ENCODE measurements at places on chromosomes 7 and 10. TPM values are rescaled to one million over a fixed set of nuclear protein-coding genes. Genes with fewer than 3 reads are reported as not detected.

DNA sequence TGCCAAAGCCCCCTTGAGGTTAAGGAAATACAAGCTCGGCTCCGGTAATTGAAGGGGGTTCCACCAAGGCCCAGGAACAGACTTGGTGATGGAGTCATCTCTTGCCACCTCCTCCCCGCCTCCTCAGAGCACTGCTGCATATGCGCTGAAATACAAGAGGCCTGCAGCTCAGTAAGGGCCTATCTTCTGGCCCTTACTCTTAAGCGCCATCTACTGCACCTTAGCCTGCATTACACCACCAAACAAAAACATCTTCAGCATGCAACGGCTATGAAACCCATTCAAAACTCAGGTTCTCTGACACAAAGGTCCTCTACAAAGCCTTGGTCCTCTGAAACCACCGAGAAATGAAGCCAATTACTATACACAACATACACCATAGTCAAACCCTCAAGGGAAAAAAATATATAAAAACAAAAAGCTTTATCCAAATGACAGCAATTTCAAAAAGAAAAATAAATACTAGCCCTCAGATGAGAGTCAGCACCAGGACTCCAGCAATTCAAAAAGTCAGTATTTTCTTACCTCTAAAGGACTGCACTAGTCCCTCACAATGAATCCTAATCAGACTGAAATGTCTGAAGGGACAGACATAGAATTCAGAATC is 176.8 kb upstream of the TBX20 start:
- no peaks in the 10 kb centered on the region for H3K36me3 ChIP-seq
- H3K4me1 ChIP-seq: no peaks in the 10 kb centered on the region
- peaks cover 4% of the 10 kb centered on the region for H3K27me3 ChIP-seq
- H3K27ac ChIP-seq: no peak overlapping the region
- no peak overlapping the region for H3K4me3 ChIP-seq

Gene UPK3BL1
- total RNA-seq: 39.8 TPM

DNA sequence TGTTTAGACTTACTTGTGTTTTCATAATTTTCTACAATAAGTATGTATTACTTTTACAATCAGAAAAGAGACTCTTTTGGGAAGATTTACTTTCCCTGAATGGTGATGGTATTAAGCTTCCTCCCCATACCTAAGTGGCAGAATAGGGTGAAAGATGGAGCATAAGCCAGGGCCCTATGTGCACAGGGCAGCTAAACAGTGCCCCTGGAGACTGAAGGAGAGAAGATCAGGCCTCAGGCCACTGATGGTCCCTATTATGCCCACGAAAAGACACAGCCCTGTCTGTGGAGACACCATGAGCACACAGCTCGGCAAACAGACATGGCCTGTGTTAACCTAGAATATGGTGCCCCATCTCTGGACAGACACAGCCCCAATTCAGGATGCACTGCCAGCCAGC is 139.4 kb downstream of the OAT start:
- no peak overlapping the region for H3K27ac ChIP-seq
- no peak overlapping the region for H3K4me3 ChIP-seq
- no peak for DNase-seq
- no peaks in the 10 kb centered on the region for H3K36me3 ChIP-seq

DNA sequence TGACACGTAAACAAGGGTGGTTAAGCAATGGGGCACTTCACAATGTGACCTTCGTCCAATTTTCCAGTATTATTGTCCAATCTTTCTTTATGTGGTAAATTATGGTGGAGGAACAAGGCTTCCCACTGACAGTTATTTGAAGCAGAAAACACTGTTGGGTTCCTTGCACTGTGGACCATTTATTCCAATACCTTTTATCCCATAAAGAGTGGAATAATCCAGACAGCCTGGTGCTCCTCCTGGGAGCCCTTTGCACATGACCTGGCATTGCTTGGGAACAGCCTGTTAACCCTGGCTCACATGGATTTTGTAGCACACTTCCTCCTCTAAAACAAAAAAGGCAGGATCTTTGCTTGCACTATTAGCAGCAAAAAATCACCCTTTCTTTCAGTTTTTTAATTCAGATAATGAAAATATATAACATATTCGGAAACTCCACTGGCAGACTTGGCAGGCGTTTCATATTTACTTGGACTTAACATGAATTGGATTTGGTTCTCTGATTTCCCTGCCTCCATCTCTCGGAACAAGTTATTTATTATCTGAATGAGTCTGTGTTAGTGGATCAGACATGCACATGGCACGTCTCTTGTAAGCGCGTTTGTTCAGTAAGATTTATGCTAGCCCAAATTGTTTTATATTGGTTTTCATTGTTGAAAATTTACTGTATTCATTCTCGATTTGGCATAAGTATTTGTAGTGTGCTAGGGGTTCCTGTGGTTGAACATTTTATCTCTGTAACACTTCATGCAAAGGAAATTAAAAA is 59.3 kb downstream of the BMPER start:
- H3K27ac ChIP-seq: no peak overlapping the region
- no peaks in the 10 kb centered on the region for H3K4me1 ChIP-seq
- DNase-seq: no peak
- H3K36me3 ChIP-seq: no peaks in the 10 kb centered on the region
- H3K4me3 ChIP-seq: no peak overlapping the region

- peak; percentile 48 for DNase-seq
- peak overlapping the region; percentile 84 for H3K4me3 ChIP-seq
- H3K27ac ChIP-seq: peak overlapping the region; percentile 89
- H3K27me3 ChIP-seq: no peaks in the 10 kb centered on the region
- H3K36me3 ChIP-seq: peaks cover 9% of the 10 kb centered on the region
- peaks cover 45% of the 10 kb centered on the region for H3K4me1 ChIP-seq
Measured at GRCh38 chr10:73413108-73413527, 740 bp downstream of the ANXA7 start.

Gene CEP55
- 29.6 TPM for total RNA-seq

DNA sequence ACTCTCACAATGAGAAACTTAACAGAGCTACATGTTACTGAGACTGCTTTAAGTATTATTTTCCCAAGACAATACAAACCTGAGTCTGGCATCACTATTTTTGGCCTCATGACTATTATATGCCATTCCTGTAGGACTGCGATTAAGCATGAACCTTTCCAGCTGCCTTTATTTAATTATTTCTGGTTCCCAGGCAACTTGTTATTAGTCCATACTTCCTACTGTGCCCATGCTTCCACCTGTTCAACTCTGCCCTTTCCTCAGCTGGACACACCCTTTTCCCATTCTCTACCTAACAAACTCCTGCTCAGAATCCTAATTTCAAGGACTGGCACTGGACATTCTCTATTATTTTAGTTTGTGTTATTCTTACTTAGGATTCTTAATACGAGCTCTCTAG is 8.1 kb upstream of the CROT start:
- H3K27me3 ChIP-seq: no peaks in the 10 kb centered on the region
- no peak for DNase-seq
- no peaks in the 10 kb centered on the region for H3K36me3 ChIP-seq
- no peak overlapping the region for H3K4me3 ChIP-seq

- no peak overlapping the region for H3K27ac ChIP-seq
- no peaks in the 10 kb centered on the region for H3K4me1 ChIP-seq
- no peak overlapping the region for H3K4me3 ChIP-seq
Measured at GRCh38 chr7:66970310-66970709, 25.1 kb downstream of the SBDS start.

- no peaks in the 10 kb centered on the region for H3K36me3 ChIP-seq
- peak; percentile 49 for DNase-seq
- H3K4me1 ChIP-seq: peaks cover 32% of the 10 kb centered on the region
- H3K27ac ChIP-seq: no peak overlapping the region
- H3K27me3 ChIP-seq: no peaks in the 10 kb centered on the region
Measured at GRCh38 chr7:117127585-117128168, 174.4 kb downstream of the ST7 start.

DNA sequence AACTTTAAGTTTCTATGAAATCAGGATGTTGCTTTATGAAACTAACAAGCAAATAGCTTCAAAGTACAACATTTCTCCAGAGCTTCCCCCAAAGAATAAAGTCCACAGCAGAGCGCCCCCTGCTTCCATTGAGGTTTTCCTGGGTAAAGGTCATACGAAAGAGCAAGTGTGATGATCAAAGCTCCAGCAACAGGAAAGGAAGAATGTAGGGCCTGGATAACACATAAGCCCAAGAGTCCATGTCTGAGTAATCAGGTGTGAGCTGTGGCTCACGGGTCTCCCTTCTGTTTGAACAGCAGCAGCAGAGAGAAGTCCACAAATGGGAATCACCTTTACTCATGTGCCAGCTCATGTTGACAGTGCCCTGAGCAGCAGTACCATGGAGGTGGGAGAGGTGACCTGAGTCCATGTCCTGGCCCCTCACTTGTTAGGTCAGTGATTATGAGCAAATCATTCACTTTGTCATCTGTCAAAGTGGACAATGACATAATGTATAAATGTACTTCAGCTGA is 50.5 kb downstream of the MRPL32 start:
- no peak for DNase-seq
- no peak overlapping the region for H3K27ac ChIP-seq
- H3K27me3 ChIP-seq: peaks cover 38% of the 10 kb centered on the region
- H3K4me1 ChIP-seq: no peaks in the 10 kb centered on the region
- H3K4me3 ChIP-seq: no peak overlapping the region

GRCh38 chr10:3631701-3632330 is 153.2 kb downstream of the KLF6 start:
- no peaks in the 10 kb centered on the region for H3K36me3 ChIP-seq
- H3K4me3 ChIP-seq: no peak overlapping the region
- H3K4me1 ChIP-seq: peaks cover 43% of the 10 kb centered on the region
- H3K27me3 ChIP-seq: no peaks in the 10 kb centered on the region

GRCh38 chr10:121647401-121647800 is 49.2 kb upstream of the FGFR2 start:
- no peak for DNase-seq
- peaks cover 42% of the 10 kb centered on the region for H3K27me3 ChIP-seq
- H3K27ac ChIP-seq: no peak overlapping the region
- no peak overlapping the region for H3K4me3 ChIP-seq

Gene ZNF467
- total RNA-seq: 6.6 TPM

Gene PNLIP
- not detected for total RNA-seq

DNA sequence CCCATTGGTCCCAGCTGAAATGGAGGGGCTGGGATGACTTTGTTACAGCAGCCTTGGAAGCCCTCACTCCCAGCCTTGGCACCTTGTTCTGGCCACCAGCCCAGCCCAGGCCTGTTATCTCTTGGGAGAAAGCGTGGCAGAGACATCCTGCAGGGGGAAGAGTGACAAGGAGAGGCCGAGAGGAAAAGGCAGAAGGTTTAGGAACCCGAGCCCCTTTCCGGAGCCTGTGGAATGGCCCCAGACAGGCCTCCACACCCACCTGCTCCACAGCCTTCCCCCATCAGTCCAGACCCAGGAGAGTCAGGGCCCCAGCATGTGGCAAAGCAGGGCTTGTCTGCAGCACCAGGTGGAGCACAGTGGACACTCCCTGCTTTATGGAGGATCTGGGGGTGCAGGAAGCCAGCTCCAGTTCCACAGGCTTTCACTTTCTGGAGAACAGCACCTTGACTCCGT is 24.1 kb upstream of the TRIM8 start:
- H3K27me3 ChIP-seq: no peaks in the 10 kb centered on the region
- no peaks in the 10 kb centered on the region for H3K4me1 ChIP-seq

Gene HOXA3
- 50.5 TPM for total RNA-seq

Gene MTERF1
- total RNA-seq: 16.9 TPM

Gene OR2A42
- not detected for total RNA-seq

Gene CDHR1
- total RNA-seq: not detected

DNA sequence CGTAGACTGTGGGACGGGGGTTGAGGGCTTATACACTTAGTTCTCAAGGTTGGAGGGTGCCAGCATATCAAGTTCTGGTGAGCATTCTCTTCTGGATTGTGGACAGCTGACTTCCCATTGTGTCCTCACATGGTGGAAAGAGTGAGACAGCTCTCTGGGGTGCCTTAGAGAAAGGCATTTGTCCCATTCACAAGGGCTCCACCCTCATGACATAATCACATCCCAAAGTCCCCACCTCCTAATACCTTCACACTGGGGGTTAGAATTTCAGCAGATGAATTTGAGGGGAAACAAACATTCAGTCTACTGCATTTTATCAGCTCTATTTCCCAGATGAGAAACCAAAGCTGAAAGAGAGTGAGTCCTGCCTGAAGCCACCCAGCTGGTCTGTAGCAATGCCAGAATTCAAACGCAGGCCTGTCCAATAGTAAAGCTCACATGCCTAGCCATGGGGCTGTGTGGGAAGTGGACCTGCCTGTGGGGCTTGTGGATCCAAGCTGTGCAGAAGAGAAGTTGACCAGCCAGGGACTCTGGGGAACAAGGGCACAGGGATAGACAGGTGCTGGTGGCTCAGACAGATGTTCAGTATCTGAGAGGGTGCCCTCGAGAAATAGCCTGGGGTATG is 34.9 kb upstream of the LOXL4 start:
- no peak overlapping the region for H3K27ac ChIP-seq
- no peak overlapping the region for H3K4me3 ChIP-seq
- H3K27me3 ChIP-seq: no peaks in the 10 kb centered on the region
- no peaks in the 10 kb centered on the region for H3K36me3 ChIP-seq
- DNase-seq: peak; percentile 11

GRCh38 chr7:19290968-19291367 is 145.7 kb upstream of the FERD3L start:
- H3K27me3 ChIP-seq: no peaks in the 10 kb centered on the region
- H3K4me1 ChIP-seq: no peaks in the 10 kb centered on the region
- no peaks in the 10 kb centered on the region for H3K36me3 ChIP-seq

- no peak overlapping the region for H3K4me3 ChIP-seq
- no peak for DNase-seq
- no peaks in the 10 kb centered on the region for H3K36me3 ChIP-seq
- no peaks in the 10 kb centered on the region for H3K27me3 ChIP-seq
Measured at GRCh38 chr10:8656261-8656660, 601.8 kb downstream of the GATA3 start.

Gene LRMDA
- total RNA-seq: not detected

GRCh38 chr10:20521186-20521585 is 375.9 kb downstream of the NEBL start:
- no peak overlapping the region for H3K4me3 ChIP-seq
- H3K27ac ChIP-seq: no peak overlapping the region
- H3K36me3 ChIP-seq: no peaks in the 10 kb centered on the region

GRCh38 chr7:70487886-70488285 is 644.1 kb upstream of the GALNT17 start:
- peaks cover 10% of the 10 kb centered on the region for H3K27me3 ChIP-seq
- H3K27ac ChIP-seq: no peak overlapping the region
- no peak overlapping the region for H3K4me3 ChIP-seq

Gene ZNF212
- total RNA-seq: 16.9 TPM

- no peak overlapping the region for H3K27ac ChIP-seq
- H3K4me3 ChIP-seq: no peak overlapping the region
- no peaks in the 10 kb centered on the region for H3K4me1 ChIP-seq
- H3K27me3 ChIP-seq: peaks cover 14% of the 10 kb centered on the region
- no peaks in the 10 kb centered on the region for H3K36me3 ChIP-seq
Measured at GRCh38 chr10:47294057-47294456, 5.9 kb upstream of the GDF10 start.

Gene SPACDR
- 4.2 TPM for total RNA-seq

All from PC-9 (cell line).